HFFc6 (cell line): ENCODE measurements at places on chromosomes 1 and 21. TPM values are rescaled to one million over a fixed set of nuclear protein-coding genes. Genes with fewer than 3 reads are reported as not detected.

GBP2 gene
- 0.31 to 0.56 TPM (median 0.39 TPM) in 3 replicates for total RNA-seq

KRTAP19-1 gene
- total RNA-seq, result not detected in 3 replicates

GRCh38 chr1:71625004-71625403, 544.2 kb upstream of the ZRANB2 start:
- H3K4me3 ChIP-seq, result no peak overlapping the region
- H3K27me3 ChIP-seq, result no peaks in the 10 kb centered on the region; the same call in 1 of the 2 replicates
- peaks cover 11% of the 10 kb centered on the region; the same call in 1 of the 2 replicates for H3K36me3 ChIP-seq
- DNase-seq, result no peak

ALDH4A1 gene
- 20.1 to 21.6 TPM (median 20.6 TPM) in 3 replicates for total RNA-seq
